ENCODE measurements at places on chromosomes 1 and 21.

DNA sequence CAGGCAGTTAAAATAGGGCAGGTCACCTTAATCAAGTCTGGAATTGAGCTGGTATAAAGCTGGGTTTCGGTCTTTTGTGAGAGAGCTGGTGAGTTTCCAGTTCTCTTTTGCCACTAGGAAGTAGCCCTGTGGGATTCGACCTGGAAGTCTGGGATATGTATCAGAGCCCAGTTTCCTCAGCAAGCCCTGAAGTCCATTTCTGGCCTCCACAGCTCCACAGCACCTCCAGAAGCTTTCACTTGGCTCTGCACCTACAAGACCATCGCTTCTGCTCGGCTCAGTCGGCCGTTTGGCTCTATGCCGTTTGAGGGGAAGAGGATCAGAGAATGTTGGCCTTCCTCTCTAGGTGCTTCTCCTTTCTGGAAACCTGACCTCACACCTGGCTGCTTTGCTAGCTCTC lies 148.0 kb downstream of the GALNT2 start:
- peak; percentile 60 for DNase-seq

GRCh38 chr1:33606272-33606671 lies 133.8 kb downstream of the ZSCAN20 start:
- no peak for DNase-seq

- DNase-seq = no peak
Observed at GRCh38 chr1:237507005-237507404, 383.7 kb downstream of the ZP4 start.

DNA sequence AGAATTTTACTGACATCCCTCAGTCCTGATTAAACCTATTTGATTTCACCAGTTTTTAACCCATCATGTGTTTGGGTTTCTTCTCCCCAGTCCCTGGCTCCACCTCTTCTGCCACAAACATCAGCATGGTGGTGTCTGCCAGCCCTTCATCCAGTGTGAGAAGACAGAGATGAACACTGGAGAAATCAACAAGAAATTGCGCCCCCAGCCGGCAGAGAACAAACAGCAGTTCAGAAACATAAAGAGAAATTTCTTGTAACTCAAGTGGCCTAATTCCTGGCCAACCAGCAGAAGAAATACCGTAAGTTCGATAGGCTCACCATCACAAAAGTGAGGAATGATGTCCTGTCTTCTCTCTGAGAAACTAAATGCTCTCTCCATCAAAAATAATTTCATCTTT lies 18.3 kb downstream of the S100A11 start:
- no peak for DNase-seq

GRCh38 chr1:234668577-234668955 lies 58.6 kb upstream of the IRF2BP2 start:
- no peak for DNase-seq

- peak; percentile 83 for DNase-seq
Observed at GRCh38 chr1:61184040-61184713, 101.8 kb downstream of the NFIA start.

DNA sequence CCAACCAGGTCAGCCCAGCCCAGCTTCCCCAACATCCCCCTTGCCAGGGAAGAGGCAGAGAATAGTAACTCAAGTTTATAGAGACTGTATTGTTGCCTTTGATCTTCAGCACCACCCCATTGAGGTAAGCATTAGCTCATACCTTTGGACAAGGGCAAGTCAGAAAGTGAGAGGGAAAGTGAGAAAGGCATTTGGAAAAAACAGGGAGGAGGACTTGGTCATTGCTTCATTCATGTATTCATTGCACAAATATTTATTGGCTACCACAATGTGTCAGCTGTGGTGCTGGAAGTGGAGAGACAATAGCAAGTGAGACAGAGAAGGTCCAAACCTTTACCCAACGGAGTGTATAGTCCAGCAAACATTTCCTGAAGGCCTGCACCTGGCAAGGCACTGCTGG lies 561.2 kb downstream of the KIF26B start:
- DNase-seq = no peak

GRCh38 chr1:218494449-218494852 lies 149.3 kb downstream of the TGFB2 start:
- DNase-seq = no peak

DNA sequence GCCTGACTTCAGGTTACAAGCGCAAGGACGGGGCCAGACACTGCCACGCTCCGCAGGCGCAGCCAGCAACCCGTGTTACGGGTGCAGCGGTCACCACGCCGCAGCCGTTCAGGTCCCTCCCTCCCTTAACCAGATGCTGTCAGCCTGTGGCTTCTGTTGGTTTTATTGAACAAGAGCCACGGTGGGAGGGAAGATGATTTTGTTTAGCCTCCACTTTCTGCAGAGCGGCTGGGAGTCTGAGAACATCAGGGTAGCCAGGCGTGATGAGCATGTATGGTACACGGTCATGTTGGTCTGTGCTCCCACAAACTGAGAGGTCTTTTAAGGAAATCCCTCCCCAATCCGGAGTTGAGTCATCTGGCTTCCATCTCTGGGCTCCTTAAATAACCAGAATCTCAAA lies 18.5 kb upstream of the ADARB1 start:
- DNase-seq = no peak

DNA sequence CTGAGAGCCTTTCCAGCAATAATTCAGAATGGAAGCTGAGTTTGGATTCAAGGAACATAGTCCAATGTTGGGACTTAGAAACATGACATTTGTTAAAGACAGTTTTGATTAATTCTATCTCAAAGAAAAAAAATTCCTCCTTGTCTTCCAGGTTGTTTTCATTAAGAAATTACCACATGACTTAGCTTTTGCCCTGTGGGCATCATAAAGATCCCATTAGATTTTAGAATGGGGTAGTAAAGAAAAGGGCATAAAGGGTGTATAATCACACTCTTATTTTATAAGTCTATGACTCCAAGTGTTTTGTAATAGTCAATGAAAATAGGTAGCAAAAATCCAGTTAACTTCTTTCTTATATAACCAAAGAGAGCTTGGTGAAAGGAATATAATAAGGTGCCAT lies 14.3 kb upstream of the PRKAA2 start:
- no peak for DNase-seq

- no peak for DNase-seq
Observed at GRCh38 chr21:43274022-43274945, 105.5 kb downstream of the CRYAA start.

GRCh38 chr1:48027533-48027835 lies 30.3 kb upstream of the TRABD2B start:
- DNase-seq = no peak

GRCh38 chr1:230278871-230279582 lies 147.1 kb downstream of the PGBD5 start:
- no peak for DNase-seq

- no peak for DNase-seq
Observed at GRCh38 chr1:97505816-97506215, 415.0 kb downstream of the DPYD start.

GRCh38 chr21:37432710-37433455 lies 66.3 kb downstream of the DYRK1A start:
- DNase-seq = no peak

DNA sequence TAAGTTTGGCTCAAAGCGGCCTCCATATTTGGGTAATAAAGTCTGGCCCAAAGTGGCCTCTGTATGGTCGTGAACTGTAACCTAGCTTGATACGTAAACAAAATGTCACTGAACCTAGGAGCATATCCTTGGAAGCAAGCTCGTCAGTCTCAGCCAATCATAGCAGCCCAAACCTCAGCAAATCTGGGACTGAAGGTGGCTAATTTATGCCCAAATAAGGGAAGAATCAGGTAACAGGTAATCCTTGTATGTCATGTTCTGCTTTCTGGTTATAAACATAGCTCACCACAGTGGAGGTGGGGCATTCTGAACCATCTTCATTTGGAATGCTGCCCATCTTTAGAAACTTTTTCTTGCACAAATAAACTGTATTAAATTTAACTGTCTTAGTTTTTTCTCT lies 281.1 kb downstream of the TTLL7 start:
- no peak for DNase-seq

DNA sequence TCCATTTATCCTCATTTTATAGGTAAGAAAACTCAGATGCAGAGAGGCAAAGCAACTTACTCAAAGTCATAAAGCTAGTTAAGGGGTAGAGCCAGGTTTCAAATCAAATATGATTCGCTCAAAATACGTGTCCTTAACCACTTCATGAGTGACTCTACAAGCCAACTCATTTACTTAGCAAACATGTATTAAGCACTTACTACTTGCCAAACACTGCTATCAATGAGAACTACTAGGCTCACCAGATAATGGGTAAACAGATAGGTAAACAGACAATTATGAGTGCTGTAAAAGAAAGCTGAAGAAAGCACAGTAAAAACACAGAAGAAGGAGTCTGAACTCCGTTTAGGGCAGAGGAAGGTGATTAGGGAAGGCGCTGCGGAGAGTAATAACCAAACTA lies 65.9 kb downstream of the WDR64 start:
- no peak for DNase-seq

GRCh38 chr1:241751524-241751923 lies 96.5 kb upstream of the EXO1 start:
- no peak for DNase-seq

GRCh38 chr1:83029050-83029449 lies 969.9 kb downstream of the TTLL7 start:
- no peak for DNase-seq

DNA sequence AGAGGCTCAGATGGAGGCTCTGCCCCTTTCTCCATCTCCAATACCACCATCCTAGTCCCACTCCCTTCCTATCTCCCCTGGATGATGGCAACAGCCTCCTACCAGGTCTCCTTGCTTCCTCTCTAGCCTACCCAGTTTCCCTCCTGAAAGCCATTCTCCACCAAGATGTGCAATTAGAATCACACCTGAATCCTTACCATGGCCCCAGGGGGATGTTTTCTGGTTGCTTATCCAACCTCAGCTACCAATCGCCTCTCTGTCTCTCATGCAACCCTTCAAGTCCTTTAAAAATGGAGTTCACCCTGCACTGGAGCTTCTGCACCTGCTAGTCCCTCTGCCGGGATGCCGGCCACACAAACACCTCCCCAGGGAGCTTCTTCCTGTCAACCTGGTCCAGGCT lies 2.9 kb downstream of the RCAN1 start:
- DNase-seq = no peak

GRCh38 chr1:203454986-203455471 lies 20.6 kb upstream of the PRELP start:
- DNase-seq = no peak

DNA sequence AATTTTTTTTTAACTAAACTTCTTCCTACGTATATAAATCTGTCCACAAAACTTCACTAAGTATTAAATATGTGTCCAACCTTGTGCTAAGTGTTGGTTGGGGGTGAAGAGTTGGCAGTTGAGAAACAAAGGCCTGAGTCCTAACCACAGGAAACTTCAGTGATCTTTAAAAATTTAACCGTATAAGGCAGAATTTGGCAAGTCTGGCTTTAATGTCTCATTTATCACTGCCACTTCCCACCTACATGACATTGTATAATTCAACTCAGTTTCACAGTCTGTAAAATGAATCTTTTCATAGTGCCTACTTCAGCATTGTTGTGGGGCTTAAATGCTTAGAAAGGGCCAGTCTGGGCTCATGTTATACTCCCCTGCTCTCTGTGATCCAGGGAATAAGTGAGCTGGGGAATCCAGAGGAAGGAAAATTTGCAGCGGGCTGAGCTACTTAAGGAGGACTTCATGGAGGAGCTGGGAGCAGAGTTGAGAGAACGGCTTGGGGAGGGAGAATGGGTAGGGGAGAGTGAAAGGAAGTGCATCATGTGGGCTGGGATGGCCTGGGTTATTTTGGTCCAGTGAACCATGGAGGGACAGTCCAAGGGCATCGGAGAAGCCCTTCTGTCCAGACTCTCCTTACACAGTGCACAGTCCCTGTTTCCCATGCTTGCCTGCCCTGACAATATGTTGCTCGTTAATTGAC lies 14.5 kb downstream of the IFNAR2 start:
- no peak for DNase-seq

GRCh38 chr21:41600556-41600955 lies 92.6 kb upstream of the TMPRSS2 start:
- no peak for DNase-seq

DNA sequence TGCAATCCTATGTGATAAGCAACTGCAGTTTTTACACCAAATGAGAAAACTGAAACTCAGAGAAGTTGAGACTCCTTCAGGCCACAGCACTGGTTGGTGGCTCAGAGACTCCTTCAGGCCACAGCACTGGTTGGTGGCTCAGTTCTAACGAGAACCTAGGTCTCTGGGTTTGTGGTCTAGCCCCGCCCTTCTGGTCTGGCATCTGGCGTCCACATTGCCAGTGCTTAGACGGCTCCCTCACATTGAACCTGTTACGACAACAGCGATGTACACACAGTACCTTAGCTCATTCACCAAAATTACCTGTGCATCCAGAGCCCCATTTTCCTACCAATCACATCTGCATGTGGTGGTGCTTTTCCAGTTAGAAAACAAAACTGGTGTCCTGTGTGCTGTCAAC lies 66.1 kb downstream of the NID1 start:
- no peak for DNase-seq

DNA sequence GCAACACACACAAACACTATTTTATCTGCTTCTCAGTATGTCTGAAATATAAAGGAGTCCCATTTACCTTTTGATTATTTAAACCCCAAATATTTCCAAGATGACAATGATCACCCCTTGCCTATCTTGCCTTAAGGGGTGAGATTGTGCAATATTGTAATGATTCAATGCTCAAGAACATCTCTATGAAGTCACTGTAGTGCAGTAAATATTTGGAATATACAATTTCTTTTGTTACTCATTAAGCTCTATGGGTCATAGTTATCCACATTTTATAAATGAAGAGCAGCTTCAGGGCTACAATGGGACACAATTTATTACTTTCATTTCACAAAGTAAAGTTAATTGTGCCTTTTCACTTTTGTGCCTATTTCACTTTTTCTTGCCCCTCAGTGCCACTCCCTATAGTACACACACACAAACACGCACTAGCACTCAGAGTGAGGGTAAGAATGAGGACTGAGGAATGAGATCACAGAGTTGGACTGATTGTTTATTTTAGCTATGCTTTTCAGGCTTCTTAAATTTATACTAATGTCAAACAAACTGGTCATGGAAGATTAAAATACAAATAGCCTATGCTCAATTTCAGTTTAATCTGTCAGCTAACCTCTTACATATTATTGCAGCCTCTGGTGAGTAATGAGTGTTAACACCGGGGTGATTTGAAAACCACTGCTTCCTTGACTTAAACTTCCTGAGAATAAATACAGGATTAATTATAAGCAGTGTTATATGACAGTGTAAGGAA lies 521.0 kb upstream of the B3GALT2 start:
- no peak for DNase-seq

- DNase-seq = no peak
Observed at GRCh38 chr1:213014642-213015041, 1.0 kb downstream of the ANGEL2 start.

DNA sequence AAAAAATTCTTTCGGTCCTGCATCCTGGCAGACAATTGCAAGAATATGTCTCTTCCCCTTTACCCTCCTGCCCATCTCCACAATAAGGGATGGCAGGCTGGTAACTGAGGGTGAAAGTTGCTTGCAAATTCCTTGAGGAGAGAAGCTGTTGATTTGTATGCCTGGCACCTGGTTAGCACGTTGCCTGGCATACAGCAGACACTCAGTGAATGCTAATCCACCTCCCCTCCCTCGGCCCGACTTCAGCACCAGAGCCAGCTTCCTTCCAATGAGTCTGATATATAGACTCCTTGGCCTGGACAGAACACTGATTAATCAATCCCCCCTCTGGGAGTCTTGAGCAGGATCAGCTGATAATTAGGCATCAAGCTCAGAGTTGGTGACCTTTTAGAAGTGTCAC lies 39.1 kb downstream of the KCNC4 start:
- DNase-seq = no peak

GRCh38 chr1:53895421-53895820 lies 1.4 kb downstream of the DIO1 start:
- DNase-seq = no peak
